Central memory CD8-positive, alpha-beta T cell (primary cell): ENCODE measurements at places on chromosomes 3 and 15.

- no peaks in the 10 kb centered on the region for H3K4me1 ChIP-seq
- no peak overlapping the region for H3K4me3 ChIP-seq
- H3K36me3 ChIP-seq = no peaks in the 10 kb centered on the region
- H3K27me3 ChIP-seq = peaks cover 59% of the 10 kb centered on the region
Observed at GRCh38 chr15:29401644-29402043, 132.0 kb upstream of the NSMCE3 start.

DNA sequence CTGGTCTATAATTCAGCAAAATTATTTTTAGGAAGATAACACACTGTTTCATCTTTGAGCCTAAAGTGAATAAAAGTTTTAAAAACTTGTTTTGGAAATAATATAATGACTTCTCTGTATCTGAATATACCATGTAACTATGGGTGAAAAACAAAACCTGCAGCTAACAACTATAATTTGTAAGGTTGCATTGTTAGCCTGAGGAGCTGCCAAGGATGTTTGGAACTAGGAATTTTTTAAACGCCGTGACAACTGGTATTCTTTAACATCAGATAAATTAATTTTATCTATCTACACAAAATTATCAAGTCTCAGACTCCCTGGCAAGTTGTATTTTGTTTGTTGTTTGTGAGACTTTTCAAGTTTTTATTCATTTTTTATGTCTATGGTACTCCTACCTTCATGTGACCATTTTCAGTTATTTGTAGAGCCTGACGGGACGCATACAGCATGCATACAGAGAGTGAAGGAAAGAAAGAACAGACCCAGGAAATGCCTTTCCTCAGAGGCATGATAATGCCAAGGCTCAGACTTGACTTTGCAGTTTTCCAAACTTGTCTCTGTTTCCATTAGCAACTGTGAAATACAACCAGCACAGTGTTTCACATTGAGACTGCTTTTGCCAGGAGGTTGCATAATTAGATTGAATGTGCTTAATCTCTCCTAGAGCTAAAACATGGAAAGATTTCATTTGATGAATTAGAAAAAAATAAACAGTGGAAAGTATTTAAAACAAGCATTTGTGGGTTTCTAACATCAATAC is 60.8 kb upstream of the ARHGEF26 start:
- H3K4me3 ChIP-seq = no peak overlapping the region
- no peaks in the 10 kb centered on the region for H3K27me3 ChIP-seq
- DNase-seq = no peak

DNA sequence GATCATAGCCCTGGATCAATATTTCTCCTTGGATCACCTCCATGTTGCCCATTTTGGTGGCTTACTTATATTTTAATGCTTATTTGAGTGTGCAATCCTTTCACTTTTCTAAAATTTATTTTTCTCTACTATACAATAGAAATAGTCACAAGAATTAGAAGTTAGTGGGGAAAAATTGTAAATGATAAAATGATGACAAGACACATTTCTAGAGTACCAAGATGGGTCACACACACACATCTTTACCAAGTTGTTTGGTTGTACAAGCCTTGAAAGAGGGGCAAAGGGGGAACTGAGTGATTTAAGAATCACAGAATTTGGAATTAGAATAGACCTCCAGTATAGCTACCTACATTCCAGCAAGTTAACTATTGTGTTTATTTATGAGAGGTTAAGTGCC is 545.8 kb downstream of the RBMS3 start:
- H3K4me1 ChIP-seq = no peaks in the 10 kb centered on the region
- H3K27me3 ChIP-seq = no peaks in the 10 kb centered on the region
- no peak for DNase-seq
- H3K4me3 ChIP-seq = no peak overlapping the region

DNA sequence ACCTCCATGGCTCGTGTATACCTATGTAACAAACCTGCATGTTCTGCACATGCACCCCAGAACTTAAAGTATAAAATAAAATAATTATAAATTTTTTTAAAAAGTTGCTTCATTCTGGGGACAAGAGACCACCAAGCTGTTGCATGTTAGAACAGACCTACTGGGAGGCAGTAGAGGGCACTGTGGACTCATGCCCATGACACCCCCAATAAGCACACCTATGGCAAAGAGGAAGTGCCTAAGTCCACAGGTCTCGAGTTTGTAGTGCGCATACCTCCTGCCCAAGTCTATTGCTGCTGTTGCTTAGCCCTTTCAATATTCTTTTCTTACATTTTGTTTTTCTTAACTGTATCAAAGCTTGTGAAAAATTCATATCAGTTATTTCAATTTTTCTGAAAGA is 267.9 kb upstream of the THBS1 start:
- H3K27ac ChIP-seq = no peak overlapping the region
- H3K4me1 ChIP-seq = no peaks in the 10 kb centered on the region

GRCh38 chr3:194025951-194026350 is 110.0 kb upstream of the HES1 start:
- H3K27ac ChIP-seq = no peak overlapping the region
- no peak overlapping the region for H3K4me3 ChIP-seq
- no peaks in the 10 kb centered on the region for H3K4me1 ChIP-seq
- DNase-seq = no peak
- no peaks in the 10 kb centered on the region for H3K36me3 ChIP-seq

- peak overlapping the region; percentile 43 for H3K4me3 ChIP-seq
- H3K27me3 ChIP-seq = peaks cover 11% of the 10 kb centered on the region
- H3K36me3 ChIP-seq = peaks cover 3% of the 10 kb centered on the region
- H3K4me1 ChIP-seq = no peaks in the 10 kb centered on the region
- DNase-seq = no peak
- H3K27ac ChIP-seq = no peak overlapping the region
Observed at GRCh38 chr15:99929266-99929665, 196.0 kb upstream of the LYSMD4 start.

DNA sequence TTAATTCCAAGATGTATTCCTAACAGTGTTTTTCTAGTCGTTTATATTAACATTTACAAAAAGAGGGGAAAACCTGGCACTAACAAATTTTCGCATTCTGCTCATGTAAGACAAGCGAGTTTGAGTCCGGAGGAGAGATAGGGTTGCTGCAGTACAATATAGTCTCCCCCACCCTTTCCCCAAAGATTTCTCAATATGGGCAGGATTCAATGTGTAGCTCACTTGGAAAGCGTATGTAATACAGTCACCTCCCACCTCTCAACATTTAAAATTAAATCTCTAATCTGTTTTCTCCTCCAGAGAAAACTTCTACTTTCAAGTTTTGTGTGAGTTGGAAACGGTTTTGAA is 57.9 kb downstream of the CMSS1 start:
- H3K27me3 ChIP-seq = no peaks in the 10 kb centered on the region
- H3K36me3 ChIP-seq = peaks cover 2% of the 10 kb centered on the region
- no peak for DNase-seq

DNA sequence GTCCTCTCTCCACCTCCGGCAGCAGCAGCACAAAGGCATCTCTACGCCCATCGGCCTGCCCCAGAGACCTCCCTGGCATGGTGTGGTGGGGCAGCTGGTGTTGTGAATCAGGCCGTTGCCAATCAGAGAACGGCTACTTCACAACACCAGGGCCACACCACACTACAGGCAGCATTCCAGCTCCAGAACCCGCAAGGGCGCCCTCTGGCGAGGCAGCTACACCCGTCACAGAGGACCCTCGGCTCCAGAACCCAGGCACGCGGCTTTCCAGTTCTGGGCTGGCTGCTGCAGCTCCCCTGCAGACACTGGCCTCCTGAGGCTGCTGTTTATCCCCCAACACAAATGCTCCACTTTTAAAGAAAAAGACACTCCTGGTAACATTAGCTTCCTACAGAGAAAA is 127.5 kb upstream of the TOPAZ1 start:
- H3K4me3 ChIP-seq = no peak overlapping the region
- no peaks in the 10 kb centered on the region for H3K36me3 ChIP-seq
- DNase-seq = no peak
- H3K27me3 ChIP-seq = peaks cover 47% of the 10 kb centered on the region

- H3K4me3 ChIP-seq = no peak overlapping the region
- no peaks in the 10 kb centered on the region for H3K36me3 ChIP-seq
- H3K27ac ChIP-seq = peak overlapping the region; percentile 68
- peaks cover 71% of the 10 kb centered on the region for H3K4me1 ChIP-seq
- no peak for DNase-seq
Observed at GRCh38 chr3:153247331-153248330, 85.6 kb downstream of the RAP2B start.

DNA sequence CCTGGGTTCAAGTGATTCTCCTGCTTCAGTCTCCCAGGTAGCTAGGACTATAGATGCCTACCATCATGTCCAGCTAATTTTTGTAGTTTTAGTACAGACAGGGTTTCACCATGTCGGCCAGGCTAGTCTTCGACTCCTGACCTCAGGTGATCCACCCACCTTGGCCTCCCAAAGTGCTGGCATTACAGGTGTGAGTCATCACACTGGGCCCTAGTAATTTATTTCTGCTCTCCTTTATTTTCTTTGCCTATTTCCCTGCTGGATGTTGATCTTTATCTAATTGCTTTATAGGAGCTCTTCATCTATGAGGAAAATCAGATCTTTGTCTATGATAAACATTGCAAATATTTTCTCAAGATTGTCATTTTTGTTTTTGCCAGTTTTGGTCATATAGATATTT is 31.7 kb downstream of the UQCC5 start:
- peaks cover 27% of the 10 kb centered on the region for H3K36me3 ChIP-seq
- H3K4me3 ChIP-seq = no peak overlapping the region
- DNase-seq = no peak
- no peaks in the 10 kb centered on the region for H3K27me3 ChIP-seq
- no peaks in the 10 kb centered on the region for H3K4me1 ChIP-seq

DNA sequence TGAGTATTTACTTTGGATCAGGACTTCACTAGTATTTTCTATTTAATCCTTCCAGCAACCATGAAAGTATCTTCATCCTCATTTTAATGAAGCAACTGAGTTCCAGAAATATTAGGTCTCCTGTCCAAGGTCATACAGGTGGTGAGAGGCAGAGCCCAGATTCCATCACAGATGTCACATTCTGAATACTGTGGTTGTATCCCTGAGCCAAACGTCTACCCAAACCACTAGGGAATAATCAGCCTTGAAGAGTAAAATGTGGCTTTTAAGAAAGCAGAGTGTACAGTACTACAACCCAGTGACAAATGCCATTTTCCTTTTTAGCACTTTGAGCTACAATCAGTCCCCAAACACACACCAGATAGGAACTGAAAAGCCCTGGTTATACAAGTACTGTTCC is 93.3 kb upstream of the TRIM42 start:
- H3K4me3 ChIP-seq = no peak overlapping the region
- H3K36me3 ChIP-seq = no peaks in the 10 kb centered on the region
- no peak for DNase-seq
- H3K27ac ChIP-seq = no peak overlapping the region
- peaks cover 42% of the 10 kb centered on the region for H3K27me3 ChIP-seq

DNA sequence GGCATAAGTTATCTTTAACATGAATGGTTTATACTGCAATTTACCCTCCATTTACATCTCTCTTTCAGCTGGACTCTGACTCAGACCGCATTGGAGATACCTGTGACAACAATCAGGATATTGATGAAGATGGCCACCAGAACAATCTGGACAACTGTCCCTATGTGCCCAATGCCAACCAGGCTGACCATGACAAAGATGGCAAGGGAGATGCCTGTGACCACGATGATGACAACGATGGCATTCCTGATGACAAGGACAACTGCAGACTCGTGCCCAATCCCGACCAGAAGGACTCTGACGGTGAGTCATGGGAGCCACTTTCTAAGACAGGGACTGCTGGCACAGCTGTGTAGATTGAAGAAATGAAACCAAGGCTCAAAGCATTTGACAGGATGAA is 11.6 kb downstream of the THBS1 start:
- no peak overlapping the region for H3K27ac ChIP-seq
- H3K4me3 ChIP-seq = no peak overlapping the region
- H3K36me3 ChIP-seq = no peaks in the 10 kb centered on the region
- no peak for DNase-seq
- H3K27me3 ChIP-seq = no peaks in the 10 kb centered on the region

- no peak overlapping the region for H3K27ac ChIP-seq
- H3K36me3 ChIP-seq = no peaks in the 10 kb centered on the region
- no peak overlapping the region for H3K4me3 ChIP-seq
Observed at GRCh38 chr15:29774900-29775299, 47.4 kb downstream of the TJP1 start.

DNA sequence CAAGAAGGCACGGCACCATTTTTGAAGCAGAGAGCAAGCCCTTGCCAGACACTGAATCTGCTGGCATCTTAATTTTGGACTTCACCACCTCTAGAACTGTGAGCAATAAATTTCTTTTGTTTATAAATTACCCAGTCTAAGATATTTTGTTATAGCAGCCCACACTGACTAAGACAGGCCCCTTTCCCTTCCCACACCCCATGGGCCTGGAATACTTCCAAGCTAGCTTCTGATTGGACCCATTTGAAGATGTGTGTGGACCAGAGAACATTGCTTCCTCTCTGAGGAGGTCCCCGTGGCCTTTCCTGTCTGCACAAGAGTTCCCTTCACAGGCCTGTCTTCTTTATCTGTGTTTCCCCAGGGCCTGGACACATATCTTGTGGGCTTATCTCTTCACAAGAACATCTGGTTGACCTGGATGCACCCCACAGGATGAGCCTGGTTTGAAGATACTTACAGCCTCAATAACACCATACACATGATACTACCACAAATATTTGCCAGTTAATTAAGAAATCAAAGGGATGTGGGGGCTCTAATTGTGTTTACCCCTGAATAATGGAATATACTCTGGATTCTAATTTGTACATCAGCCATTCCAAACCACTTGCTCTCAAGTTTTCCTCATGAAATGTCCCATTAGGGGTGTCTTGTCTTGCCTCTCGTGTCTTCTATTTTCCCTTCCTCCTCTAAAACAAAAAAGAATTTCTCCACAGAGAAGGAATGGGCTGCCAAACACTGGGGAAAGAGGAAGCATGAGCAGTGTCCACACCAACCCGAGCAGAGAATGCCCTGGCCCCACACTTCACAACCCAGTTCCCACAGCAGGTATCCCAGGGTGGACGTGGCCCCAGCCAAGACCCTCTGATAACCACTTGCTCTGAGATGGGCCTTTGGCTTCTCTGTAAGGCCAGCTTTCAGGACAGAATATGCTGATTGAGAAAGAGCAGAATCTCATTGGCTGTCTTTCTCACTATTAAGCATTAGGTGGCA is 42.5 kb downstream of the GLB1 start:
- H3K27me3 ChIP-seq = no peaks in the 10 kb centered on the region
- peaks cover 61% of the 10 kb centered on the region for H3K4me1 ChIP-seq
- peak overlapping the region; percentile 61 for H3K4me3 ChIP-seq
- no peak for DNase-seq
- H3K27ac ChIP-seq = peak overlapping the region; percentile 92
